ENCODE measurements at places on chromosomes 6 and 20. TPM values are rescaled to one million over a fixed set of nuclear protein-coding genes. Genes with fewer than 3 reads are reported as not detected.

GRCh38 chr6:50698546-50698945, 14.8 kb upstream of the TFAP2D start:
- no peak for DNase-seq

- DNase-seq: no peak
These were observed 275.7 kb upstream of the TCF21 start for GRCh38 chr6:133613211-133613610.

- DNase-seq: no peak
These were observed 29.9 kb upstream of the CD2AP start for GRCh38 chr6:47447722-47448121.

- DNase-seq: no peak
These were observed 36.9 kb upstream of the FRMD1 start for GRCh38 chr6:168115748-168116437.

DNA sequence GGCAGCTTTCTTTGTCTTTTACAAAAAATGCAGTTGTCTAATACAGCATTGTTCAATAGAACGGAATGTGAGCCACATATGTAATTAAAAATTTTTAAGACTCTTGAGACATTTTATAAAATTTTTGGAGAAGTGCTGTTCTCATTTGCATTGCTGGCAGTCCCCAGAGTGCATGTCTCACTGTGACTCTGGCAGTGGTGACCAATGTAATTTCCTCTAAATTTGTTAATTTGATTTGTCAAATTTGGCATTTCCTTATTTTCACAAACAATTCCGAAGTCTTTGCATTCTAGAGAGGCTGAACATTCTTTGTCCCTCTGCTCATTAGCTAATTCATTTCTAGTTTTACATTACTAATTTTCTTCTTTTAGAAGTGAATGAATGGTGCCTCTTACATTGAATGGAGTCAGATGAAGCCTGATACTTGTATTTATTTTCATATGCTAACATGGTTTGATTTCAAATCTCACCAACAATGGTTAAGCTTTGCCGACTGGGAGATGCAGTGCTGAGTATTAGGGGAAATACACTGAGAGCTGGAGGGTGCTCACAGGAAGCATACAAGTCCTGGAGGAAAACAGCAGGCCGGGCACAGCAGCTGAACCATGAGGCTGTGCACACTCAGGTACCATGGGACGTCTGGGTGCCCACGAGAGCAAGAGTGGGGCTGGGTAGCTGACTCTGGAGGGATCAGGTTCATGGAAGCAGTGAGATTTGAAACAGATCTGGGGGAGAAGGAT, 68.5 kb upstream of the ARMC2 start:
- no peak for DNase-seq

GRCh38 chr20:38875175-38875993, 50.8 kb upstream of the FAM83D start:
- no peak for DNase-seq

GRCh38 chr20:7094438-7094997, 327.0 kb downstream of the BMP2 start:
- DNase-seq: no peak

The ARMC2 gene
- total RNA-seq: 22.5 TPM
